Bladder microvascular endothelial cell (primary cell): ENCODE measurements at places on chromosomes 1 and 21. TPM values are rescaled to one million over a fixed set of nuclear protein-coding genes. Genes with fewer than 3 reads are reported as not detected.

Gene DPYD
- total RNA-seq = 20.2 and 25.5 TPM in 2 replicates

Gene PCP4
- total RNA-seq = not detected in 2 replicates

Gene DCST1
- total RNA-seq = not detected in 2 replicates

Gene CLCA4
- total RNA-seq = not detected in 2 replicates

Gene UTP25
- 3.7 and 10.8 TPM in 2 replicates for total RNA-seq

Gene STIL
- 7.0 and 7.7 TPM in 2 replicates for total RNA-seq

Gene ANKRD34A
- total RNA-seq = 0.13 and 0.32 TPM in 2 replicates

Gene AADACL4
- not detected in 2 replicates for total RNA-seq
